ENCODE measurements at places on chromosomes 16 and 17.

DNA sequence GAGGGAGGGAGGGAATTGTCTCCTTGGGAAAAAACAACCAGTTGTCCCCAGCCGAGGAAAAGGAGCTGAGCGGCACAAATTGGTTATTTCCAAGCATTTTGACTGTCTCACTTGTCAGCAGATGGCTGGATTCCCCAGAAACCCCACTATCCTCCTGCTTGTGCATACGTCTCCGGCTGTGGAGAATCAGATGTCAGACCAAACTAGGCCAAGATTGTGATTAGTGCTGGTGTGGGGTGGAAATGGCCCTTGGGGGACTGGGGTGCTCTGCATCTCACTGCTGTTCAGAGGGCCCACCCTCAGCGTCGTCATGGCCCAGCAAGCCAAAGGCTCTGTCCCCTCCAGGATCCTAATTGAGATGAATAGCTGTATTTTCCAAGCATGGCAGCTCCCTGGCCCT is 131.7 kb upstream of the HSBP1 start:
- DNase-seq: no peak

DNA sequence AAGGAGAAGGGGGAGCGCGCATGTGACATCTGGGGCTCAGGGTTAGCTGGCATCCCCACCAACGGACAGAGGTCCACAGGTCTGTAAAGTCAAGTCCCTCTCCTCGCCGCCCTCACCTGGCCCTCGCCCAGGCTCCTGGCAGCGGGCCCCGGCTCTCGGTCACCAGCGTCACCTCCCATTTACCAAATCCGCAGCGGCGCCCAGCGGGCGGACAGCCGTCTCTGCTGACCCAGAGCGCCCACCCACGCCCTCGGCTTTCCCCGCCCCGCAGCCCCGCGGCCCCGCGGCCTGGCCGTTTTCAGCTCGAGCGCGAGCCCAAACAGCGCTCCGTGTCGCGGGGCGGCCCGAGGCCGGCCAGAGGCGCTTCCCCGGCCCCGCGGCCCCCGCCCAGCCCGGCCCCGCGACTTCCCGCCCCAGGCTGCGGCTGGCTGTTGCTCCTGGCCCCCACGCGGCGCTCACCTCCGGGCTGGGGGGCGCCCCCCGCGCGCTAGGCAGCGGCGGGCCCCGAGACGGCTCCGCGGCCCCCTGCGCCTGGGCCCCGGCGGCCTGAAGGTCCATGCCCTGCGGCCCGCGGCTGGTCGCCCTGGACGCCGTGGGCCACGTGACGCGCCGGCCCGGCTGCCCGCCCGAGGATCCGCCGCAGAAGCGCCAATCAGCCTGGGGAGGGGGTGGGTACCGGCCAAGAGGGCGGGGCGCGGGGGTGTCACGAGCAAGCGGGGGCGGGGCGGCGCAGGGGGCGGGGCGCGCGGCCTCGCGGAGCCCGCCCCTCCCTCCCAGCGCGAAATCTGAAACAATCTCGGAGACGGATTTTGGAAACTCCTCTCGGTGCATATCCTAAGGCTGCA is at the start of gene COPRS:
Gene COPRS (minus strand): TSS at position 603 of the 845 bp plus-strand sequence. CDS start 45 bp downstream, at position 558.
- DNase-seq: peak; percentile 72

DNA sequence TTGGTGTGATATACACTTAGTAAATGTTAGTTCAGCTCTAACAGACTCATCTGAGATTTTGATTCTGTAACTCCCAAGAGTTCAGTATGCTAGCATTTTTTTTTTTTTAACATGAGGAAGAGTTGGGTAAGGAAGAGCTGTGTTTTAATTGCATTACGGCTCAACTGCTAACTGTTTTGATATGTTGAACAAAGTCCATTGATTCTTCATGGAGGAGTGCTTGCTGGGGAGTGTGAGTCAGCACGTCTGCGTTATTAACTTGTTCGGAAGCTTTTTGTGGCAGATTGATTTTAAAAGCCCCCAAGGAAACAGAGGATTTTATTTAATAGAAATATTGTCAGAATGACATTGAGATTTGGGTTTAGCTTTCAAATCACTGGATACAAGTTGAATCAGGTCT is 45.8 kb downstream of the PITPNC1 start:
- no peak for DNase-seq

DNA sequence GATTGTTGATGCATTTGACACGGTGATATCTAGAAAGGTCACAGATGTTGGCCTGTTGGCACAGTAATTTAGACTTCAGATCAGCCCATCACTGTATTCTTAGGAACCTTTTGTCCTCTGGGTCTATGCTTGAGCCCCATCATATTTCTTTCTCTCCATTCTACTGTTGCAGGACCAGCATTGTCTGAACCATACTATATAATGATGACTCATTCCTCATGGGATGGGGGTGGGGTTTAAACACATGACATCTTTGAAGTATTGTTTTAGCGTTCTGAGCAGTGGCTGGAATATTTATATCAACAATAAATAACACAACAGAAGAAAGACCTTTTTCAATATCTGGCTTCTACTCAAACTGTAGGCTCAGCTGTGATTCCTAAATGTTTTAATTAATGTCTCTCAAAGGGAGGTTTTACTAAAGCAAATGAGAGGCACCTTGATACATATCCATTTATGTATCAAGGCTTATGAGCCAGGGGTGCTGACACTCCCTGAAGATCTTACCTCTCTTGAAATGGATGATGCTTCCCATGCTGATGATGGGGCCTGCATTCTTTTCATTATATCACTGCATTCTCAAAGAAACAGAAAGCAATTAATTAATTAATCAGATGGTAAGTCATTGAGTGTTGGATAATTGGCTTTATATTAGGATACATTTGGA is 379.0 kb upstream of the GOT2 start:
- DNase-seq: no peak

DNA sequence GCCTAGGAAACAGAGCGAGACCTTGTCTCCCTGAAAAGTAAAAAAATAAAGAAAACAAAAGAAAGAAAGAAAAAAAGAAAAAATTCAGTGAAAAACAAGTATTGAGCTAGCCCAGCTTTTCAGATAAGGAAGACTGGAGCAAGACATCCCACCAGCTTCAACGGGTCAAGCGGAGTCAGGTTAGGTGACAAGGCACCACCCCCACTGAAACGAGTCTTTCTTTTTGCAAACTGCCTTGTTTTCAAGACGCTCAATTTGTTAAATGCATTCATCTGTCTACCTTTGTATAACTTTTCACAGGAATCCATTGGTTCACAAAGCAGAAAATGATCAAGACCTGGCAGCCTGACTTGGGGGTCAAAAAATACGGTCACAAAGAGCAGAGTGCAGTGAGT is 10.7 kb upstream of the AXIN2 start:
- DNase-seq: no peak

GRCh38 chr16:10870808-10871156 is 6.2 kb upstream of the CIITA start:
- no peak for DNase-seq

GRCh38 chr16:56606476-56607108 is 1.8 kb upstream of the MT2A start:
- no peak for DNase-seq

DNA sequence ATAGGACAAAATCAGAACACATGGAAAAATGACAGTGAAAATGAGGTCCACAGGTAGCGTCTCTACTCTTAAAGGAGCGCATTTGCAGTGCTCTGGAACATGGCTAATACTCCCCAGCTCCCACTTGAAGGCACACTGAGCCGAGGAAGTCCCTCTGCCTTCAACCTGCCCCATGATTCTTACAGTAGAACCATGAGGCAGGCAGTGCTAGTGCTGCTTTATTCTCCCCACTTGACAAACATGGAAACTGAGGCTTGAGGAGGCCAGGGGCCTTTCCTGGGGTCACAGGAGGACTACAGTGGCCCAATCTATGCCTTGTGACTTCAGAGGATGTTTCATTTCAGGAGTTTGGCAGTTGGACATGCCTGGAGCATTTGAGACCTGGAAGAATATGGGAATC is 244.1 kb upstream of the MAF start:
- no peak for DNase-seq

DNA sequence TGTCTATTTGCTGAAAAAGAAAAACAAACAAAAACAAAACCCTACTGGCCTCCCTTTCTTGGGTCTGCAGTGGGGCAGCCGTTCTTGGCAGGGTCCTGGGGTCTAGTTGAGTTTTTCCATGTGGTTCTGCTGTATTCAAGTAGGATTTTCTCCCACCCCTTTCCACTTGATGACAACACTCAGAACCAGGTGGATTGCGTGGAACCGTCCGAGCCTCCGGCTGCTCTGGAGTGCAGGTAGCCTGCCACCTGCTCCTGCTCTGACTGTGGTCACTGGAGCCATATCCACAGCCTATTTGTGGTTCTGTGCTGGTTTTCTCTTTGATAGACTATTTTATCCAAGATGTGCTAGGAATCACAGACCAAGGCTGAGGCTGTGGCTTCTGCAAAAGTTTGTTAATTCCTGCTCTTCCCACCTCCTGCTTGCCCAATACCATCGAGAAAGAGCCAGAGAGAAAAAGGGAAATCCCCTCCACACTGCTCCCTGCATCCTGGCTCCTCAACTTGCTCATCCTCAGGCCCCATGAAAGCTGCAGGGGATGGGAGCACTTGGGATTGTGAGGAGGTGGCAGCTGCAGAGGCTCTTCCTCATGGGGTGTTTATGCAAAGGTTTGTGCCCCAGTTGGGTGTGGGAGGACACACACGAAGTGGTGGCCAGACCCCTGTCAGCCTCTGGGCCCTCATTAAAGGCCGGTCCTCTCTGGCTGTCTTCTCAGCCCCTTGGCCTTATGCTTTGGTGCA is 377.8 kb upstream of the TNRC6C start:
- DNase-seq: no peak

DNA sequence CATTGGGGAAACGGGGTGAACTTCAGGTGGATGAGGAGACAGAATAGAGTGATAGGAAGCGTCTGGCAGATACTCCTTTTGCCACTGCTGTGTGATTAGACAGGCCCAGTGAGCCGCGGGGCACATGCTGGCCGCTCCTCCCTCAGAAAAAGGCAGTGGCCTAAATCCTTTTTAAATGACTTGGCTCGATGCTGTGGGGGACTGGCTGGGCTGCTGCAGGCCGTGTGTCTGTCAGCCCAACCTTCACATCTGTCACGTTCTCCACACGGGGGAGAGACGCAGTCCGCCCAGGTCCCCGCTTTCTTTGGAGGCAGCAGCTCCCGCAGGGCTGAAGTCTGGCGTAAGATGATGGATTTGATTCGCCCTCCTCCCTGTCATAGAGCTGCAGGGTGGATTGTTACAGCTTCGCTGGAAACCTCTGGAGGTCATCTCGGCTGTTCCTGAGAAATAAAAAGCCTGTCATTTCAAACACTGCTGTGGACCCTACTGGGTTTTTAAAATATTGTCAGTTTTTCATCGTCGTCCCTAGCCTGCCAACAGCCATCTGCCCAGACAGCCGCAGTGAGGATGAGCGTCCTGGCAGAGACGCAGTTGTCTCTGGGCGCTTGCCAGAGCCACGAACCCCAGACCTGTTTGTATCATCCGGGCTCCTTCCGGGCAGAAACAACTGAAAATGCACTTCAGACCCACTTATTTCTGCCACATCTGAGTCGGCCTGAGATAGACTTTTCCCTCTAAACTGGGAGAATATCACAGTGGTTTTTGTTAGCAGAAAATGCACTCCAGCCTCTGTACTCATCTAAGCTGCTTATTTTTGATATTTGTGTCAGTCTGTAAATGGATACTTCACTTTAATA is 7.0 kb upstream of the TMEM235 start:
- DNase-seq: no peak

DNA sequence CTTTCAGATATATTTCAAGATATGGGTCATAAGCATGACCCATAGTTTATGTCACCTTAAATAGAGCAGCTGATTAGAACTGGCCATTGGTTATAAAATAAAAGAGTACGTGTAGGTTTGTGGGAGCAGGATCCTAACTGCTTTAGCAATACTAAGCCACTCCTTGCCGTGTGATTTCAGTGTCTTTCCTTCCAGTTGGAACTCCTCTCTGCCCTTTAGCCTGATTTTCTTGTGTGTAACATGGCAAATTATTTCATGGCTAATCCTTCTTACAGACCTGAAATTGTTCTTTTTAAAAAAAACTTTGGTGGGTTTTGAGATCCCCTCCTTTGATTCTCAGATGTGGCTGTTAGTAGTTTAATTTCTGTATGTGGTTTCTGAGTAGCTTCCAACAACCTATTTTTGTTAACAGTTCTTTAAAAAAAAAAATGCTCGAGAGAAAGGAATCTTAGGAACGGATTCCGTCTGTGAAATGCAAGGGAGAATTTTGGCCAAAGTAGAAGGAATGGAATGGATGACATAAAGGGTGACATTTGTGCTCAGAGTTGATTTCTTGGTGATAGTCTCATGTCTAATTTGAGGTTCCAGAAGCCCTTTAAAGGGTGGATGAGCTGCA is 39.9 kb downstream of the DHRS7B start:
- no peak for DNase-seq

DNA sequence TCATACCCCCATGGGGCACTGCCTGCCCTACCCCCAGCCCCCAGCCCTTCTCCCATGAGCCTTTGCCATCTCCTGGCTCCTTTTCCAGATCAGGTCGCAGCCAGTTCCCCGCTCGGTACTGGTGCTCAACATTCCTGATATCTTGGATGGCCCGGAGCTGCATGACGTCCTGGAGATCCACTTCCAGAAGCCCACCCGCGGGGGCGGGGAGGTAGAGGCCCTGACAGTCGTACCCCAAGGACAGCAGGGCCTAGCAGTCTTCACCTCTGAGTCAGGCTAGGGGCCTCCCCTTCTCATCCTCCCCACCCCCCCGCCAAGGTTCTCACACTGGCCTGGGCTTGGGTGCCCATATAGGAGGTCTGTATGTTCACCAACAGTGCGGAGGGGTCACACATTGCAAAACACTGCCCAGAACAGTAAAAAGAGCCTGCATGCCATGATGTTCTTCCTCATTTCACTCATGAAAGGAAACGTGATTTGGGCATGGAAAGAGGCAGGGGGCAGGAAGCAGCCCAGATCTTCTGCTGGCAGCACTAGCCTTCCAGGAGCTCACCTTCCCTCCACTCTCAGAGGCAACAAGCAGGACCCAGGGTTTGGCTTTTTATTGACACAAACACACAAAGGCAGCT is 7.5 kb downstream of the IFI35 start:
- no peak for DNase-seq

- DNase-seq: no peak
These were observed at the start of gene CACNG5 for GRCh38 chr17:66834919-66835454. Gene CACNG5 (plus strand): TSS chr17:66835117. CDS start chr17:66877333, 42,216 bp downstream.

- no peak for DNase-seq
These were observed 22.6 kb upstream of the SPATA32 start for GRCh38 chr17:45284176-45285140.

DNA sequence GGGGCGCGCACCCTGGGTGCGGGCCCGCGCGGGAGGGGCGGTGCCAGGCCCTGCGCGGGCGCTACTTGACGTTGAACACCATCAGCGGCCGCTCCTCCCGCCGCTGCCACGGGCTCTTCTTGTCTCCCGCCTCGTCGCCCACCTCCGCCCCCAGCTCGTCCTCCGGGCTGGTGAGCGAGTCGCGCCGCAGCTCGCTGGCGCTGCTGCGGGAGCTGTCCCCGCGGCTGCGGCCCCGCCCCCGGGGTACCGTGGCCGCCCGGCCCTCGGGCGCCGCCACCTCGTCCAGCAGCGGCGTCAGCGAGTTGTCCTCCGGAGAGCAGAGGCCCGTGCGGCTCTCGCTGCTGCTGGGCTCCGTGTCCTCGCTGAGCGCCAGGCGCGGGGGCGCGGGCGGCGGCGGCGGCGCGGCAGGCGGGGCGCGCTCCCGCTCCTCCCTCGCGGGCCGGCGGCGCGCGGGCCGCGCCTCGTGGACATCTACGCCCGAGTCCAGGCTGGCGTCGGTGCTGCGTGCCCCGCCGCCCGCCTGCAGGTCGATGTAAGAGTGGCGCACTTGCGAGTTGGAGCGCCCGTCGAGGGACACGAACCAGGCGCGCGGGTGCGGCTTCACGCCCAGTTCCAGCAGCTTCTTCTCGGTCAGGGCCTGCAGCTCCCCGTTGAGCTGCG is 8.7 kb downstream of the GRN start:
- DNase-seq: no peak

Data from stimulated activated CD8-positive, alpha-beta memory T cell treated with anti-CD3 and anti-CD28 coated beads, Interleukin-12 subunit alpha, Interleukin-12 subunit beta, amount 100 ng/mL, for 4 hours (primary cell).